ENCODE measurements at places on chromosomes 4 and X. TPM values are rescaled to one million over a fixed set of nuclear protein-coding genes. Genes with fewer than 3 reads are reported as not detected.

DNA sequence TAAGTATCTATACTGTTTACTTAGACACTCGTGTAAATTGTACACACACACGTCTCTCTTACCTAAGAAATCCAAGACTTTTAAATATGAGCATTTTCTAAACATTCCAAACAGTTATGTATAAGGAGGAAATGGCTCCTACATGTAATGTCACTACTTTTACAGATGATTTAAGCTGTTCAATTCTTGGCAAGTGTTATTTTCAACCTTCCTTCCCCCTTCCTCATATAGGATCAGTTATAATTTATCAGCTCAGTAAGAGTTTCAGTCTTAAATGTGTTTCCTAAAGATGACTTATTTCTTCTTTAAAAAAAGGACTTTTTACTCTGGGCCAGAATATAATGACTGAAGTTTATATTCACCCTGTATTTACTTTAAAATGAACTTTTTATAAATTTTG is 601.1 kb downstream of the ANKRD50 start:
- no peak for DNase-seq

DNA sequence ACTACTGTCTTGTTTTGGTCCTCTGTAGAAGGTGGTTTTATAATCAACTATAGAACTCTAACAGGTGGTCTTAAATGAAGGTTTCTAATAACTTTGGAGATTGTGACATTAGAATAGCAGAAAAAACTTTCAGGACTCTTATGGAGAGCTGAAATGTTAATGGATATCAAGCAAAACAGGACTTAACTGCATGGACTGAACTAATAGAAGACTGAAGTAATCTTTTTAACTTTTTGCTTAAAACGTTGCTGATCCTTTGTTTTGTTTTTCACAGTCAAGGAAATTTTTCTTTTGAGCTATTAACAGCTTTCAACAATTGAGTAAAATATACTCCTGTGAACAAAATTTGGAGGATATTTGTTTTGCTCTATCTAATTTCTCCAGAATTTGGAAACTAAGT is 17.2 kb downstream of the NXT2 start:
- DNase-seq: no peak

DNA sequence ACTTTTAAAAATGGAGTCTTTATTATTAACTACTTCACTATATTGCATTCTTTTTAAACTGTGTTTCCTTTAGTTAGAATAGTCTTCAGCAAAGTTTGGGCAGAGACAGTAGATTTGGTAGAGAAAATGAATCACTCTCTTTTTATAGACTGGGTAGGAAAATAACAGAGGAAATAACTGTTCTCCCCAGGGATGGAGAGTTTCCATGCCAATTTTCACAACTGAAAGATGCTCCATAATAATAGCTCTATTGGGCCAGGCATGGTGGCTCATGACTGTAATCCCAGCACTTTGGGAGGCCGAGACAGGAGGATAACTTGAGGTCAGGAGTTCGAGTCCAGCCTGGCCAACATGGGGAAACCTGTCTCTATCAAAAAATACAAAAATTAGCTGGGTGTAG is 13.1 kb downstream of the HSD17B13 start:
- no peak for DNase-seq

The CENPI gene
- total RNA-seq: 1.3 TPM

- no peak for DNase-seq
Observed at GRCh38 chr4:133720001-133720400, 481.6 kb downstream of the PABPC4L start.

- DNase-seq: no peak
Observed at GRCh38 chr4:3364634-3365314, 72.0 kb downstream of the RGS12 start.

DNA sequence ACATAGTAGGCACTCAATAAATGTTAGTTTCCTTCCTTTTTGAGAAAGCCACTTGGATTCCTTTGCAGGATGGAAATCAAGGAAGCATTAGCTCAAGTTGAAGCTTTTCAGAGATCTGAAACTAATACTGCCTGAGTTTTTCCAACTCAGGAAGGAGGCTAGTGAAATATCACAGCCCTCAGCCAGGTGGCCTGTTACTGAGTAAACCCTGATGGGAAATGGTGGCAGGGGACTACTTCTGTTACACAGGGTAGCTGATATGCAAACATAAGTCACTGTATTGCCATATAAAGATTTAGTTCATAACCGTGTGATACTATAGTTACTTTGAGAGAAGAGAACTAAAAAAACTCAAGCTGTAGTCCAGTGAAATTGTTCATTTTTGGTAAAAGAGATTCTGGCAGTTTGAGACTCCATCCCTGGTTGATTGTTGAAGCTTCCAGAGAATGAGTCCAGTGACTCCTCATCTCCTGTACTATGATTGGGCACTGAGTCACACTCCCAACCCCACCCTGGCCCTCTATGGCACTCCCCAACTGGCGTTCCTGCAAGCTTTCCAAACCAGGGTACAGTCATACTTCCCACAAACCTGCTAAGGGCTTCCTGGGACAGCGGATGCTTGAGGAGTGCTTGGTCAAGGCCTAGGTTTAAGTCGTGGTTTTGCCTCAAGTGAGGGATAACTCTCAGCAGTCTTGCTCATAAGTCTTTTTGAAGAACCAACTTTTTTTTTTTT is 81.8 kb downstream of the MID1IP1 start:
- DNase-seq: no peak

GRCh38 chrX:44432641-44433040 is 89.2 kb upstream of the EFHC2 start:
- DNase-seq: no peak

DNA sequence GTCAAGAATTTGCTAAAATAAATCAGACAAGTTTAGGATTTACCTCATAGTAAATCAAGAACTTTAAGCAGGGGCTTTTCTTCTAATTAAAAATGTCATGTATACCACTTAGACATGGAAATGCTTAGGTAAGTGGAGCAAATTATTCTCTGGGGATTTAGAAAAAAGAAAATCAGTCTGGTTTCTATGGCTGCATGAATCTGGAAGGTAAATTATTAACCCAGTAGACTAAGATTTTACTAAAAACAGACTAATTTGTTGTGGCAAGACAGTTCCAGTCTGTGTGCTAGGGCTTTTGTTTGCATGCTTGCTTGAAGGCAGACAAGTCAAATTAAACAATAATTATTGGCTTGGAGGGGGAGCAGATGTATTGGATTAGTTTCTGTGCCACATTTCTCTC is 140.6 kb downstream of the TBL1X start:
- no peak for DNase-seq

DNA sequence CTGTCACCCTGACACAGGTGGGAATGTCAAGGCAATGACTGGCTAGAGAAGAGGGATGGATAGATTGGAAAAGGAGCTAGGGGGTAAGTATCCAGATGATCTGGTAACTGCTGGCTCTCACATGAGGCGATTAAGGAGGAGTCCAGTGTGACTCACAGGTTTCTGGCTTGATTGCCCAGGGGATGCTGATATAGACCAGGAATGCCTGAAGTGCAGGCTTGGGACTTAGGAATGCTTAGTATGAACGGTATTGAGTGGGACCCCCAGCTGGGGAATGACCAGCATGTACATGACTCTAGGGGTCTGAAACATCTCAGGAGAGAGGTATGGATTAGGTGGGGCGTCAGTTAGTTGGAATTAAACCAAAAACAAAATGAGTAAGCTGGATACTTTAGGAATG is 65.8 kb upstream of the PRPS1 start:
- DNase-seq: no peak

The SLC34A2 gene
- 32.1 TPM for total RNA-seq

The TCEANC gene
- total RNA-seq: 4.0 TPM

The CABS1 gene
- not detected for total RNA-seq

DNA sequence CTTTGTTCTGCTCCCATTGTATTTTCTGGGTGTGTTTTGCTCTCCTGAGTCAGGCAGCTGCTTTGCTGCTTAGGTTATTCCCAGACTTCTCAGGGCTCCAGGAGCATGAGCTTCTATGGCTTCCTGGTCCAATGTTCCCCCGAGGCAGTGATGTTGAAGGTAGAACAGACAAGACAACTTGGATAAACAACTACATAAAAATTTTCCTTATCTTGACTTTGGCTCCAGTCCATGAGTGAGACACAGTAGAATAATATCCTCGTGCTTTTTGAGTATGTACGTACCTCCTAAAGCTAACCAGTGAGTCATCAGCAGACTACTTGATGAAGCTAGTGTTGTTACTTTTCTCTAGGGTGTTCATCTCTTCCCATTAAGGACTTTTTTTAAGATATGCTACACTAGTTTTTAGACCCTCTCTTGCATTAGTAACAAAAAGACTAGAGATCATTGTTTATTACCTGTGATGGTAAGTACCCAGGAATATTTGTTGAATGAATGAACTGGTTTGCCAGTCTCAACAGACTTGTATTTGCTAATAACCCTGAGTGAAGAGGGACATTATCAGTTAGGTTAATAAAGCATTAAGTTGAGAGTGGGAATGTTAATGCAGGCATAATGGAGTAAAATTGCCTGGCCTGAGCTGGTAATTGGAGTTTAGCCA is 131.9 kb downstream of the FHIP1A start:
- DNase-seq: peak; percentile 31

The REPS2 gene
- total RNA-seq: 17.9 TPM

The BTK gene
- total RNA-seq: 8.2 TPM

DNA sequence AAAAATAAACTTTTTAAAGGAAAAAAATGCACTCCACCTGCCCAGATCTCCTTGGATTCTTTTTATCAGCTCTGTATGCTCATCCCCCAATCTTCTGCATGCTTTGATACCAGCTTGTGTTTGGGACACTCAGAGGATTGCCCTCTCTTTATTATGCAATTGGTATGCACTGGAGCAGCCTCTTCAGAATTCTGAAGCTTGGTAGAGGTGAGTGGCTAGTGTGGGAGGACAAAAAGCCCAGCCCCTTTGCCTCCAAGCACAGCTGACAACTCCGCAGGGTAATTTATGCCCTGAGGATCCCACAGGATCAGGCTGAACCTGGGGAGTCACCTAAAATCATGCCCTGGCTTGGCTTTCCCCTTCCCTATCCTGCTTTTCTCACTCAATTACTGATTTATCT is 16.7 kb downstream of the IL21 start:
- DNase-seq: no peak

GRCh38 chr4:151045907-151046306 is 30.8 kb upstream of the LRBA start:
- no peak for DNase-seq

GRCh38 chr4:122922877-122923511 is 597 bp upstream of the NUDT6 start:
- peak; percentile 83 for DNase-seq

DNA sequence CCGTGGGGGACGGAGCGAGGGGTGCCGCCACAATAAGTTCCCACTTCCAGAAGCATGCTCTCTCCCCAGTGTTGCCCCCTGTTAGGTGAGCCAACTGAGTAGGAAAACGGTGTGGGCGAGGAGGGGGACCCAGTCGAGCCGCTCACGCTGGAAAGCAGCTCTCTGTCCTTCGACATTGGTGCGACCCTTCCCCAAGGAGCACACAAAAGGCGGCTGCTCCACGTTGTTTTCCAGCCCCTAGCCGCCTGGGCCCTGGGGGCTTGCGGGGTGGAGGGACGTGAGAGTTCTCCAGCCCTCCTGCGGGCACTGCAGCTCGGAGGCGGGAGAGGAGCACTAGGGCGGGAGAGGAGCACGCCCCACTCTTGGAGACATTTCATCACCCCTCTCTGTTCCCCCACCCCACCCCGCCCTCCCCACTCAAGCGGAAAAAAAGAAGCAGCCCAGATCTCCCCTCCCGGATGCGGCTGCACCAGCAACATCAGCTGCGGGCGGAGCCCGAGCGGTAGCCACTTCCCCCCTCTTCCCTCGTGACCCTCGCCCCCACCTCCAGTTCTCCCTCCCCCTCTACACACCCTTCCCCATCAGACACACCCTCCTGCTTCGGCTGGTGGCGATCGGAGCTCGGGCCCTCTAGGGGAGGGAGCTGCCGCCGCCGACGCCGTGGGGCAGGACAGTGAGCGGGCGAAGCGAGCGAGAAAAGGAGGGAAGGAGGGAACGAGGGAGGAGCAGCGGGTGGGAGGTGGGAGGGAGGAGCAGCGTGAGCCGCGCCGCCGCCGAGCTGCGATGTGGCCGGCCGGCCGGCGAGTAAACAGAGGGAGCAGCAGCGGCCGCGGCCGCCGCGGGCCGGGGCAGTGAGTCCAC is at the start of gene DOCK11:
DOCK11 (plus strand) TSS at position 755 of the 861 bp plus-strand sequence. CDS start 157 bp downstream, outside the sequence.
- peak; percentile 70 for DNase-seq

DNA sequence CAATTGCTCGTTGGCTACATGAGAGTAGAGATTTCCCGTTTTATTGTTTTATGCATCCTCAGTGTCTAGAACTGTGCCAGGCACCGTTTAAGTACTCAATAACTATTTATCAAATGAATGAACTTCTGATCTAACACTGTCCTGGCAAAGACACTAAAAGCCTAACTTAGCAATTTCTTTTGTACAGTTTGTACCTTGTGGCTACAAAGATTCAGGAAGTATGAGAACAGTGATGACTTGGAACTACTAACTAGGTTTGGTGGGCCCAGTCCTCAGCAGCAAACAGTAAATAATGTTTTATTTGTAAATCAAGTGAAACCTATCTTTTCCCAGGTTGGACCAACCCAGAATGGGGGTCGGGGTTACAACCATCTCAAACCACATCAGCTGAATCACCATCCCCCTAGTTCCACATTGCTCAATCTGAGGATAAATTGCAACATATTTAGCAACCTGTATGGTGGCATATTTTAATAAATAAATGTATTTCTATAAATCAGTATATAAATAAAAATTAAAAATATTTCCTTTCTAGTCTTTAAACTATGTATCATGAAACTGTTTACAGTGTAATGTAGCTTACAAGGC is 12.3 kb upstream of the SCRG1 start:
- no peak for DNase-seq

DNA sequence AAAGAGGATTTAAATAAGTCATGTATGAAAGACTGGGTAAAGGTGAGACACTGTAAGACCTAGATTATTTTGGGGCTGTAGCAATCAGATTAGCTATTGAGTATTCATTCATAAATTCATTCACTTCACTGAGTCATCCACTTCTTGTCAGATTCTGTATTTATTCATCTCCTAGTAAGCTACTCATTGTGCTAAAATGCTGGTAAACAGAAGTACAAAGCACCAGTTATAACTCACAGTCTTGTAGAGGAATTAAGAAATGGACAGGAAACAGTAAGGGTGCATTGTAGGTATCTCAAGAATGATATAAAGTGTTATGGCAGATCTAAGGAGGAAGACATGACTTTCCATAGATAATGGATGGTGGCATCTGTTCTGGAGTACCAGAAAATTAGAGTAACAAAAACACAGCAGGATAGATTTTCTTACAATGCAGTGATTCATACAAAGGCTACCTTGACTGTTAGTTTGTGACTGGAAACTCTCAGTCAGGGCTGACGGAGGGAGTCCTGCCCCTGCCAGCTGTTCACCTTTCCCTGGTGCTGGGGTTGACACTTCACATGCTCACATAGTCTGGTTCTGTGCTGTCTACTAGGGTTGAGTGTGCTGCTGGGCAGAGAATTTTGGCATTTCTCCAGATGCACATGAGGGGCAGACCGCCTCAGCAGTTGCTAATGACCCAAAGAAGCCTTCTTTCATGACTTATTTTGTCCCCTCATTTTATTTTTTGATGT is 26.5 kb upstream of the HAND2 start:
- DNase-seq: no peak
